Stimulated activated CD4-positive, alpha-beta T cell treated with anti-CD3 and anti-CD28 coated beads, TNF-alpha, amount 100 ng/mL, for 1 hour (primary cell): ENCODE measurements at places on chromosomes 3 and 15.

GRCh38 chr15:77421370-77421700, 647 bp downstream of the HMG20A start:
- no peak for DNase-seq

GRCh38 chr15:91308199-91308598, 208.1 kb downstream of the SV2B start:
- no peak for DNase-seq

DNA sequence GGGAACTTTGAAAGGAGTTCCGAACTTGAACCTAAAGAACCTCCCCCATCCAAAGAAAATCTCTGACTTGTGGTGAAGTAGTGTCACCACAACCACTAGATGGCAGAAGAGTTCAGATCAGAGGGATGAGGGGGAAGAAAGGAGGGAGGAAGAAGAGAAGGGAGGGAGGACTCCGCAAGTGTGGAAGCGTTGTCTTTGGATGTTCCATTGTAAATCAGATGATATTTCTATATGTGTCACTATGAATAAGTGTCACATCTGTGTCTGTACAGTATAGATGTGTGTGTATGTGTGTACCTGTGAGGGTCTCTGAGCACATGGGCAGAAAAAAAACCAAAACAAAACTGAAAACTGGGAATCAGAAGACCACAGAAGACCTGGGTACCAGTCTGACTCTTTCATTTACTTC, 16.9 kb downstream of the SLC24A1 start:
- DNase-seq = no peak

DNA sequence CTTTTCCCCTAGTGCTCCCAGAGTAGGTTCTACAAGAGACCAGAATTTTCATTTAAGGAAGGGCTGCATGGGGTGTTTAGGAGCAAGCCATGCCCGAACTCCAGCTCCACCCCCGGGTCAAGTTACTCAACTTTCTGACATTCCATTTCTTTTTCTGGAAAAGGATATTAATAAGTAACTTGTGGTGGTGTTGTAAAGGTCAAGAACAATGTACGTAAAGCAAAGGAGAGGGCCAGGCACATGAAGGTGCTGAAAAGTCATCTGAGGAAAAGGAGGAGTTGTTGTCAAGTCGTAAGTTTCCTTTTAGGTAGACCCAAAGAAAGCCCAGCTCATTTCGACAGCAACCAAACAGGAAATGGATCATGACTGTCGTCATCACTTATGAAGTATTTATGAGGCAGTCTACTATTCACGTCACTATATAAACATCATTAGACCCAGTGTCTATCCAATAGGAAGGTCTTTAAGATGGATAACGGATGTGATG, 319.6 kb upstream of the IL12A start:
- DNase-seq = no peak

DNA sequence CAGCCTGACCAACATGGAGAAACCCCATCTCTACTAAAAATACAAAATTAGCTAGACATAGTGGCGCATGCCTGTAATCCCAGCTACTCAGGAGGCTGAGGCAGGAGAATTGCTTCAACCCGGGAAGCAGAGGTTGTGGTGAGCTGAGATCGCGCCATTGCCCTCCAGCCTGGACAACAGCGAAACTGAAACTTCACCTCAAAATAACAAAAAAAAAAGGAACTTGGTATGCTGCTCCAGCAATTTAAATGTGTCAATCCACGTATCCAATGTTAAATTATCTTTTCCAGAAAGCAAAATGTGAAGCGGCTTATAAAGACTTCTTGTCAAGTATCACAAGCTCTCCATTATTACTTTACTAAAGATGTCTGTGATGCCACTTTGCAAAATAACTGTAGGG, 9.9 kb upstream of the ARIH1 start:
- no peak for DNase-seq

- DNase-seq = no peak
Observed at GRCh38 chr3:134754768-134755559, 40.1 kb upstream of the EPHB1 start.

GRCh38 chr3:122681974-122682409, 1.4 kb downstream of the PARP14 start:
- DNase-seq = no peak

- DNase-seq = no peak
Observed at GRCh38 chr3:166783206-166783605, 596.9 kb downstream of the ZBBX start.

GRCh38 chr15:33533197-33533596, 222.4 kb downstream of the RYR3 start:
- no peak for DNase-seq

DNA sequence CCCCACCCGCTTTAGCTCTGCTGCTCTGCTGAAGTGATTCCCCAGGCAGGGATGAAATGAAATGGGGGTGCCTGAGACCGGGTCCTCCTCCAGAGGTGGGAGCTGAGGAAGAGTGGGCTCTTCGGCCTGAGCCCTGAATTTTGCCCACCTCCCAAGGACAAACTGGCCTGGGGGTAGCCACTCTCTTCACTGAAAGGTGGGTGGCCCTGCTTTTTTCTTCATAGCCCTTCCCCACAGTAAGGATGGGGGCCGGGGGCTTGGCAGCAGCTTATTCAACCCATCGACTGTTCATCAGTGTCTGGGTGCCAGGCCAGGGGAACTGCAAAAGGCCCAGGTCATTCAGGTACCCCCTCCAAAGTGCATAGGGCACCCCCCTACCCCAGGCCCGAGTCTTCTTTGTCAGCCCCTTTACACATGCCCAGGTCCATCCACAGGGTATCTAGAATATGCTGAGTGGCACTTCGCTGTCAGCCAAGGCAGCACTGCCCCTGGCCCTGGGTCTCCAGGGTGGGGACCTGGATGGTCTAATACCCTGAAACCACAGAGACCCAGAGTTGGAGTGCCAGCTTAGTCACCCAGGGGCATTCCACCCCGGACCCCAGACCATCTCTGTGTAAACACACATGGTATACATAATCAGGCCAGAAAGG, 7.9 kb downstream of the SCN5A start:
- DNase-seq = no peak

- DNase-seq = no peak
Observed at GRCh38 chr3:50290161-50290641, 2.0 kb downstream of the IFRD2 start.

- DNase-seq = no peak
Observed at GRCh38 chr15:75067123-75067830, 43.9 kb downstream of the PPCDC start.

DNA sequence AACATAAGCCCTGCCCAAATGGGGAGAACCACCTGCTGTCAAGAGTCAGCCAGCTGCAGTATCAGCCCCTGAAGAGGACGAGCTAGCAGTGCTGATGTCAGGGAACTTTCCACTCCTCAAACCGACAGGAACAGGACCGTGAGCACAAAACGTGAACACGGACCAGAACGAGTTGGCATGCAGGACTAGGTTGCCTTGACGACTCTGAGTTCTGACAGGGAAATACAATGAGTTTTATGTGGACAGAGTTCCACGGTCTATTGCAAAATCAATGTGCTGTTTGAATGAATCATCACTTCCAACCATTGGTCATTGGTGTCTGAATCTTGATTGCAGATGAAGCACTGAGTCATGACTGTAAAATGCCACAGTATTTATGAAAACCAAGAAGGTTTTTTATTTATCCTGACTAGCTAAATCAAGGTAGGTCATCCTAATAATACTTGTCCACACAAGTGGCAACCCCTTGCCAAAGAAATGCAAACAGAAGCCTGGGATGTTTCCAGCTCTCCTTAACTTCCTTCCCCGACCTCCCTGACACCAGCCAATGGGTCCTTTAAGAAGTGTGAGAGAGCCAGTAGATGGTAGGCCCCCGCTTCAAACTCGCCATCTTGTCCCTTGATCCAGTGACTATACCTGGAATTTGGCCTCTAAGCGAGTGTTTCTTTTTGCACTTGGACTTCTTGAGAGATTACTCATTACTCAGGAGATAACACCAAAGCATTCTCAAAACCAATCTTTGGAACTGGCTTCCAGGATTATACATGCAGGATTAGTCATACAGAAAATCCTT, 119.6 kb downstream of the ASB7 start:
- DNase-seq = no peak

GRCh38 chr3:46778101-46778500, 60.4 kb upstream of the PRSS50 start:
- no peak for DNase-seq

GRCh38 chr15:57337868-57338411, 38.4 kb upstream of the CGNL1 start:
- no peak for DNase-seq
